ENCODE measurements at places on chromosomes 11 and 22.

GRCh38 chr11:27183672-27184457, 143.2 kb downstream of the BBOX1 start:
- DNase-seq, result peak; percentile 67

DNA sequence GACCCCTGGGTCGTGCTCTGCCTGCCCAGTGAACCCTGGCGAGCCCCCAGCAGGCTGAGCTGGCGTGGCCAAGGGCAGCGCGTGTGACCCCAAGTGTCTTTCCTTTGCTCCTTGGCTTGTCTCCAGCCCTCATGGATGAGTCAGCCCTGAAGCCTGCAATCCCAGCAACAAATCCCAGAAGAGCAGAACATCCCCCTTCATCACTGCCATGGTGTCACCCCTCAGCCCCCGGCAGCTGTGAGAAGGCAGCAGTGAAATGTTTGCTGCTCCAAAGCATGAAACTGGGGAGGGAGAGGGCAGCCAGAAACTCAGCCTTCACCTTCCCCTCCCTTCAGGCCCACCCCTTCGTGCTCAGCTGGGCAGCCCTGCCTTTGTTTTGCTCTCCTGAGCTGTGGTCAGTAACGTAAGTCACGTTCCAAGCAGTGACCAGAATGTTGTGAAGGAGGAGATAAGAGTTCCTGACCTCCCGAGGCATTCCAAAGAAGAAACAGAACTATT, 29.8 kb downstream of the ADAMTS15 start:
- peak; percentile 90 for DNase-seq

- DNase-seq, result no peak
Measured at GRCh38 chr11:48111891-48112290, 104.7 kb upstream of the OR4B1 start.

- DNase-seq, result peak; percentile 76
Measured at GRCh38 chr11:61834278-61835048, 6.4 kb downstream of the FADS2 start.

- DNase-seq, result no peak
Measured at GRCh38 chr22:49929211-49929979, 11.0 kb downstream of the CRELD2 start.

DNA sequence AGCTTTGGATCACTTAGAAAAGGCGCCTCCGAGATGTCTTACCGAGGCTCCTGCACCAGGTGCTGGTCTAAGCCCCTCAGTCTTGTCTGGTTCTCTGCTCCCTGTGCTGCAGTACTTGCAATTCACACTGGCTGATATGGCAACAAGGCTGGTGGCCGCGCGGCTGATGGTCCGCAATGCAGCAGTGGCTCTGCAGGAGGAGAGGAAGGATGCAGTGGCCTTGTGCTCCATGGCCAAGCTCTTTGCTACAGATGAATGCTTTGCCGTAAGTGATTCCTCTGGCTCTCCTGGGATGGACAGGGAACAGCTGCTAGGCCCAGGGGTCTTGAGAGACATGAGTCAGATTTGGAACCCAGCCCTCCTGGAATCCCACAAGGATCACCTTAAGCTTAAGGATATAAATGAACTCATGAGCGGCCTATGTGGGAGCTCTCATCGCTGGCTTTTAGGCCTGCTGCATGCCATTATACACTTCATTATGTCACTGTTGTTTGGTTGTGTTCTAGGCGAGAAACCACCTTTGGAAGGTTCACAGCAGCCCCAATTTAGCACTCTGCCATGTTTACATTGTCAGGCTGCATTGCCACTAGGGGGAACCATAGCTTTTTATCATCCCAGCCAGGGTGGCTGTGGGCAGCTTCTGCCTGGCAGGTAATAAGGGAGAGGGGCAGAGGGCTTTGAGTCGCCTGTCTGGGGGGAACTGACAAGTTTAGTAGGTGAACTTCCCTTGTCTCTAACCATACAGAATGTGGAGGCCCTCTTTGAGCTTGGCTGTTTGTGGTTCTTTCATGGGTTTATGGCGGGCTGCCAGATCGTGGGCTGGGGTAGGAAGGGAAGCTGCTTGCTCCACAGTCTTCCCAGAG, 8.5 kb downstream of the ACAD8 start:
- DNase-seq, result no peak

GRCh38 chr22:11629661-11630385, 3898.2 kb upstream of the OR11H1 start:
- no peak for DNase-seq

- no peak for DNase-seq
Measured at GRCh38 chr11:15349413-15349812, 234.7 kb downstream of the INSC start.

DNA sequence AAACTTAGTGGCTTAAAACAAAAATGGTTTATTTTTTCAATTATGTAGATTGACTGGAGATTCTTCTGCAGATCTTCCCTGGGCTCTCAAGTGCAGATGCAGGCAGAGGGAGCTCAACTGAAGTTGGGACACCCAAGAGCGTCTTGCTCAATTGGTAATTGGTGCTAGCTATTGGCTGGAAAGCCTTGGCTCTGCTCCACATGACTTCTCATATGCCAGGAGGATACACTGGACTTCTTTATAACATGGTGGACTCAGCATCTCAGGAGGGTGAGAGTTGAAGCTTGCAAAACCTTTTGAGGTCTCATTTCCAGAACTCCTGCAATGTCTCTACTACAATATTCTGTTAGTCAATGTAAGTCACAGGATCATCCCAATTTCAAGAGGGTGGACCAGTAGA, 42.2 kb upstream of the PRSS23 start:
- DNase-seq, result no peak

DNA sequence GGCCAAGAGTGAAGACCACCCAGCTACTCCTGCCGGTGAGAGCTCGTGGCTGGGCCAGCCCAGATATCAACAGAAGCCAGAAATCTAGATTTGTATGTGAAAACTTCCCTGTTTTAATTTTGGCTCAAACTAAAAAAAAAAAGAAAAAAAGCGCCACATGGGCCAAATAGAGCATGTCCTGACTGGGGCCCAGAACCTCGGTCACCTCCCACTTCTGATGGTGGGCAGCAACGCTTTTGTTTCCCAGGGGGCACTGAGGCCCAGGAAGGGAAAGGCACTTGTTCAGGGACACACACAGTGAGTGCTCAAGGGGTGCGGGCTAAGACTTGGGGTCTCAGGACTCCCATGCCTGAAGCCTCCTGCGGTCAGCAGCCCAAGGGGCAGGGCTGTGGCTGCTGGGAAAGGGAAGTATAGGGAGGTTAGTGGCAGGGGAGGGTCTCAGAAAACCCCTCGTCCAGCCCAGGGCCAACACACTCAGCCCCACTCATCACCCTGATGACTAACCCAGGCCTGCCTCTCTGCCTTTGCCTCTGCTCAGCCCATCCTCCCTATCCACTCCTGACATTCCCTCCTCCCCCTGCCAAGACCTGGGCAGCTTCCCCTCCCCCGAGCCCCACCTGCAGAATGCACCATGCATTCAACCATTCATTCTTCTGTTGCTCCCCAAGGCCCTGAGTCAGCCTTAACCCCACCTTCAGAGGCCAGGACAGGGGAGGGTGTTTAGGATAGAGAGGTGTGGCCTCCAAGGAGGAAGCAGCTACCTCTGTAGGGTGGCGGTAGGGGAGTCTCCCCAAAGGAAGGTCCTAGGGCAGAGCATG, 30.0 kb upstream of the TCF20 start:
- DNase-seq, result no peak

Measured in astrocyte (in vitro differentiated cells and primary cell).